ENCODE measurements at places on chromosomes 7 and 10.

DNA sequence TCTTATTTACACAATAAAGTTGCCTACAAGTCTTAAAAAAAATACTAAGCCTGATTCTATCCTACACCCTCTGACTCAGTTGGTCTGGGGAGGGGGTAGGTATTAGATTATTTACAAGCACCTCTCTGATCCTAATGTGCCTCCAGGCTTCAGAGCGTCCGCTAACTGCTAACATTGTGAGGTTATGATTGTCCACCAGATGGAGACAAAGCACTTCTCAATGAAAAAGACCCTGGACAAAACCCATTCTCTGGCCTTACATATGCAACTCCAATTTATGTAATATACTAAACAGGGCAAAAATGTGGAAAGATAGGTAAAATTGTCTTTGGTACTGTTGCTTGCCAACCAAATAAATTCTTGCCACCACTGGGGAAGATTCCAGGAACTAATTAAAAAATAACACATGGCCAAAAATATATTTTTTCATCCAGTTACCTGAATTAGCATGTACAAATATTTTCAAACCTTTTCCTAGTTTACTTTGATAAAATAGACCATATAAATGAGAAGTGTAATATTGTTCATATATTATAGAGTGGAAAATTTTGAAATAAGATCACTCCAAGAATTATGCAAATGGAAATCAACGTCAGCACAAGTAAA lies 92.4 kb downstream of the KIF20B start:
- peak; percentile 45 for DNase-seq

- DNase-seq = no peak
These were observed 18.8 kb downstream of the CAMK2B start for GRCh38 chr7:44306606-44307005.

DNA sequence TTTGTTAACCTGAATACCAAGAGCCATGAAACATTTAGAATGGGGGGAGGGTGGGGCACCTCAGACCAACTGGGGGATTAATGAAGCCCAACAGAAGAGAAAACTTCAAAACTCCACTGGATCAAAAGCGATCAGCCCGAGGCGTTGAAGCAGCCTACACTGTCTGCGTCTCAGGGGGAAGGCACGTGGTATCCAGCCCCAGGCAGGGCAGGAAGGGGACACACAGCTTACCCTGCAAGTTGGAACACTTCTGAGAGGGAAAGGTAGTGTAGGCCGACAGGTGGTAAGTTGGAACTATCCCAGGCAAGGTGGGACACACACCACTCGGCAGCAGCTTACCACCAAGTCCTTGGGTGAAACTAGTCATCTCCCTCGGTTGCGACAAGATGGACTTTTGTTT lies 102.9 kb downstream of the TAX1BP1 start:
- DNase-seq = no peak

DNA sequence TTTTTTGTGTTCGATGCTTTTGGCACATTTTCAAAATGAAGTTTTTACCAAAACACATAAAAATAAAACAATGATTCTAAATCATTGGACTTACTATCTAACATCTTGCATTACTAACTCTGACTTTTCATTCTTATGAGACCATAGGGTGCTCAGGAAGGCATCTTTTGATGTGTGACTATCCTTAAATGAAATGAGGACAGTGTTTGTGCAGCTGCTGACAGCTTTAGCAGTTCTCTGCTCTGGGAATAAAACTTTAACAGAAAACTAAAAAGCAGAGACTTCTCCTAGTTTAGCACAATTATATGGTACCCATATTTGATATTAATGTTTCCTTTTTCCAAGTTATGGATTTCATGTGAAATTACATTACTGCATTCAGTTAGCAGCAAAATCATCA lies 471.6 kb downstream of the ARL4A start:
- no peak for DNase-seq

DNA sequence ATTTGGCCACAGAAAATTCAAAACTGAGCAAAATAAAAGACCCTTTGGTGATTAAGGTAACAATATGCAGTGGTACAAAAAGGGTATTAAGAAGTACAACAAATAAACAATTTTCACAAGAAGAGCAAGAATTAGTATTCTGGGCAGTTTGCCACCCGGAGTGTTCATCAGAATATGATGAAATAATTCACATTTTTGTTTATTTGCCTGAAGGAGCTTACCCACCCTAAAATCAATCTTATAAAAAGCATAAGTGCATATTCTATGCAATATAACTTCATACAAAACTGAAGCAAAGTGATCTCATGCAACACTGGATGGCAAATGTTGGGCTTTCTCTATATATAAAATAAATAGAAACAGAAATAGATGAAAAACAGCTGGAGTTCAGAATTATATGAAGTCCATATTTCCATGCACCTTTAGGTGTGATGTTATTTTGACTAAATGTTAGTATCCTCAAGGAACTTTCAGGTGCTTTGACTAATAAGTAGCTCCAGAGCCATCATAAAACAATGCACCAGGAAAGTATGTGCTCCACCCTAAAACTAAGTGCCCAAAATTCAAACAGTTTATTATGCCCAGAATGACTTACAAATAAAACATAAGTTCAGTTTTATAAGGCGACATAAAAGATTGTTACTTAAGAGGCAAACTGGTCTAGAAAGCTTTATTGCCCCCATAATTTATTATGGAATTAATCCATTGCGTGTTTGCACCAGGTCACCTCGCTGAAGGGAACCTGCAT lies 474.3 kb downstream of the SEMA3D start:
- DNase-seq = no peak

GRCh38 chr10:122490786-122491680 lies 29.7 kb downstream of the HTRA1 start:
- DNase-seq = no peak

GRCh38 chr7:139231513-139232376 lies 708 bp downstream of the UBN2 start:
- no peak for DNase-seq

DNA sequence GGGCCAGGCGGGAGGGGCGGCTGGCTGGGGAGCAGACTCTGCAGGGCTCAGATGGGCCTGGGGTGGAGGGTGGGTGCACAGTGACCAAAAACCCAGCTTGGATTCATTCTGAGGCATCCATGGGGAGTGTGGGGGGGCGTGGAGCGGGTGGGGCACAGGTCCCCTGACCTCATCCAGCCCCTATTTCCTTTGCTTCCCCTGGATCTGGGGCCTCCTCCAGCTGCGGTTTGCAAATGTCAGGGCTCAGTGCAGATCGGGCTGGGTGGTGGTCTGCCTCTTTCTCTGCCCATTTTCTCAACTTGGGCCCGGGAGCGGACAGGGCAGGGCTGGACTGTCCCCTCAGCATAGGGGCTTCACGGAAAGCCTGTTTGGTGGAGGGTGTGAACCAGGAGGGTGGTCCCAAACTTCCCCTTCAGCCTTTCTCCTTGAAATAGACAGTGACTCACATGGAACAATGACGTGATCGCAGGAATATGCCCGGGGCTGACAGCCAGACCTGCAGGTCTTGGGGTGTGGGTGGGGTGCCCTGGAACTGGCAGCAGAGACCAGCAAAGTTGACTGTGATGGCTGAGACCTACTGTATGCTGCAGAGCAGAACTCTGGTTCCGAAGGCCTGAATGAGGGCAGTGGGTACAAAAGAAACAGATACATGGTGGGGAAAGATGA lies 72.9 kb upstream of the PODXL start:
- no peak for DNase-seq

DNA sequence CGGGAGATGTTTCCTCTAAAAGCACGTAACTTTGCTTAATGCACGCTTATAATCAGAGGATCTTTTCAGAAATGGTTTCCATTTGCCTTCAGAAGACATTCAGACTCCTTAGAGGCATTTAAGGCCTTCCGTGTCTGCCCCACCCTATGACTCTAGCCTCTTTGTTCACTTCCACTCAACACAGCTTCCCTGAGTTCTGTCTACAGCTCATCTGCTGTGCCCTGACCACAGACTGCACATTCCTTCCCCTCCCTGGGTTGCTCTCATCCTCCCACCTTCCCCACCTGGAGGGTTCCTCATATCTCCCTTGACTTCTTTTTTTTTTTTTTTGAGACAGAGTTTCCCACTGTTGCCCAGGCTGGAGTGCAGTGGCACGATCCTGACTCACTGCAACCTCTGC lies 16.6 kb downstream of the FBH1 start:
- no peak for DNase-seq

GRCh38 chr7:151730591-151730990 lies 146.3 kb downstream of the PRKAG2 start:
- DNase-seq = no peak

DNA sequence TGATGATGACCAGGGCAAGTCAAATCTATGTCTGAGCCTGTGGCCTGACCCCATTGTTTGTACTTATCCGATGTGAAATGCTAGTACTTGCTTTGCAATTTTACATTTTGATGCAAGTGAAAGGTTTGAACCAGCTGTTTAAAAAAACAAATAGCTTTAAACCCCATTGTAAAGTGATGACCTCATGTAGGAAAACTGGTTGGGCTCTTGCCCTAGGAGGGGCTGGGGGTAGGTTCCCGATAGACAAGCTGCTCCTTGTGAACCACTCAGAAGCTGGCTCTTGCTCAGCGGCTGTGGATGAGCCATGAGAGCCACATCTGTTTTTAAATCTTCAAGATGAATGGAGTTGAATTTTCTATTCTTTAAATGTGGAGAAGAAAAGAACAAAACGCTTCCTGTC lies 185.3 kb downstream of the WDR11 start:
- DNase-seq = no peak

GRCh38 chr10:77532068-77532467 lies 105.5 kb downstream of the KCNMA1 start:
- DNase-seq = no peak

- no peak for DNase-seq
These were observed 80.0 kb upstream of the COL1A2 start for GRCh38 chr7:94314413-94315410.

DNA sequence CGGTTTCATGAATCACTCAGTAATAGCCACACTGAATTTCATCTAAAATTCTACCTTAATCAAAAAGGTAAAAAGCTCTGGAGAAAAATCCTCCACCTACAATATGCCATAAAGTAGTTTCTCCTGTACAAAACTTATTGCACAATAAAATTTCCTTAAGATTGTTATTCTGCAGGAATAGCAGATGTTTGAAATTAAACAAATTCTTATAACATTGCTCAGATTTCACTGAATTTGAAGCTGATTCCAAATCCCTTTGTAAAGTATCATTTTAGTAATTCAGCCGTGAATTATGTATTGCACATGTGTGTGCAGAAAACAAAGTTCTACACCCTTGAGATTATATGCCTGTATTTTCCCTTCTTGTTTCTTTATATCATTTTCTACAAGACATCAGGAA lies 123.8 kb downstream of the AMPH start:
- DNase-seq = no peak

GRCh38 chr7:30928254-30928872 lies 16.7 kb downstream of the AQP1 start:
- DNase-seq = no peak

DNA sequence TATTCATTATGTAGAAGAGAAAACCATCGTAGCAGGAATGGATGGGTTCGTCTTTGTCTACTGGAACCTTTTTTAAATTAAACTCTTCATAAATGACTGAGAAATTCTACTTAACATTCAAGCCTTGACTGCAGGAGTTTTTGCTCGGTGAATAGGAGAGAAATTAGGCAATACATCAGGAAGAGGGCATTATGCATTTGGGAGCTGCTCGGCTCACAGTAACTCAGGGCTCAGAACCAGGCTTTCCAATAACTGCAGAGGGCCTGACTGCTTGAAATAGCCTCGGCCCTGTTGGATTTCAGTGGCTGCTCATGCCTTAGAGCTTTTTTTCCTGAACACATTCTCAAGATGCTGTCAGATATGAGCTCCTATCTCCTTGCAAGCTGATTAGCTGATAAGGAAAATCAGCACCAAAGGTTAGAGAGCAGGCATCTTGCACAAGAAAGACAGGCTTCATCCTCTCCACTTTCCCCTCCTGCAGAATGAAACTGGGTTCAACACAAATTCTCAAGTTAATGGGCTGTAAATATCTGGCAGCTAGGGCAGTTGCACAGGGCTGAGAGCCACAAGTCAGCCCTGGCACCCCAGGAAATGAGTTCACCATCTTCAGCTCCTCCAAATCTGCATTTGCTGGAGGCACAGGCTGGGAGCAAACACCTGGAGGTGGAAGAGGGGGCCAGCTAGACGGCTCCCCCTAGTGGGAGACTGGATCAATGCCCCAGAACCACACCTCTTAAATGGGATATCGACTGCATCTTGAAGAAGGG lies 24.3 kb downstream of the TECTB start:
- DNase-seq = no peak

Data from HFF-Myc (cell line).